ENCODE measurements at places on chromosomes 3 and 15. TPM values are rescaled to one million over a fixed set of nuclear protein-coding genes. Genes with fewer than 3 reads are reported as not detected.

- DNase-seq = no peak
Measured at GRCh38 chr15:69497667-69498066, 45.0 kb downstream of the RPLP1 start.

GRCh38 chr3:74003734-74004133 is 379.0 kb upstream of the PDZRN3 start:
- DNase-seq = no peak

DNA sequence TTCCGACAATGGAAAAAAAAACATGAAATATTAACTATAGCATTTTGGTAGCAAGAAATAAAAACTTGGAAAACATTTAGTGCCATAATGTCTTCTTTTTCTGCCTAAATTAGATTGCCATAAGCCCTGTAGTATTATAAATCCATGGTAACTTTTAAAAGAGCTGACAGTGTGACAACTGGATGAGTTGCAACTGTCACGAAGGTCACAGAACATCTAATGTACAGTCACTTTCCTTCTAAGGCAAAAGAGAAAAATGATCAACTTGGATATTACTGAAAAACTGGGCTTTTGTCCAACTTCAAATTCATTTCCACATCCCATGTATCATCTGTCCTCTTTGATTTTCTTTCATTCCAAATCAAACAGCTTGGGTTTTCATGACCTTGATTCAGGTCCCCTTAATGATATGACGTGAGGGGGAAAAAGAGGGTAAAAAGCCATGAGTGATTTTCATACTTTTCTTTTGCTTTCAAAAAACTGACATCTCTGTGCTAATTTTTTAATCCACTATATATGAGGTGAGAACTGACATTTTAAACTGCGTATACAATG is 602 bp downstream of the CPB1 start:
- no peak for DNase-seq

- no peak for DNase-seq
Measured at GRCh38 chr15:96565266-96565665, 234.8 kb downstream of the NR2F2 start.

GRCh38 chr15:69679623-69680228 is 227.1 kb downstream of the RPLP1 start:
- no peak for DNase-seq

GRCh38 chr3:10547841-10548783 is 42.7 kb upstream of the ATP2B2 start:
- no peak for DNase-seq

DNA sequence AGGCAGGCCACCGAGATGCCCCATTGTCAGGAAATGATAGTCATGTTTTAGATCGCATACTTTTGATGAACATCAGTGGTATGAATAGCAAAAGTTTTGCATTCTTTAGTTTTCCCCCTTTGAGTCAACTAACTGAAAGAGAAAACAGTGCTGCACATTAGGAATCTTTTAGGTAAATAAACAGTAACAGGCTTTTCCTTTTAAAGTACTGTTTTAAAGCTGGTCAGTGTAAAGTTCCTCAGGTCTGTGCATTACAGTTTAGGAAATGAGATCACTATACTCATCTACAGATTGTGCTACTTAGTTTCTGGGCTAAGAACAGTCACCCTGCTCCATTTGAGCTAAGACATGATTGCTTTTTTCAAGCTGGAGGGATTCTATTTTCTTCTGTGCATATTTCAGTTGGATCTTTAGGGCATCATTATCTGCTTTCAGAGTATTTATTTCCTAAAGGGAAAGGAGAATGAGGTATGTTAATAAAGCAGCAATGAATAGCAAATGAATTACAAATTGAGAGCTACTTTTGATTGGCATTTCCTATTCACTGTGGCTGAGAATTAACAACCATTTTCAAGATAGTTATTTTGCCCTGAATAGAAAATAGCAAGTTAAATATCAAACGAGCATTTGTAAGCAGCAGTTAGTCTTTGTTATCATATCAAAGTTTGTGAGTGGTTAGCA is 36.5 kb downstream of the FAM98B start:
- DNase-seq = peak; percentile 49

DNA sequence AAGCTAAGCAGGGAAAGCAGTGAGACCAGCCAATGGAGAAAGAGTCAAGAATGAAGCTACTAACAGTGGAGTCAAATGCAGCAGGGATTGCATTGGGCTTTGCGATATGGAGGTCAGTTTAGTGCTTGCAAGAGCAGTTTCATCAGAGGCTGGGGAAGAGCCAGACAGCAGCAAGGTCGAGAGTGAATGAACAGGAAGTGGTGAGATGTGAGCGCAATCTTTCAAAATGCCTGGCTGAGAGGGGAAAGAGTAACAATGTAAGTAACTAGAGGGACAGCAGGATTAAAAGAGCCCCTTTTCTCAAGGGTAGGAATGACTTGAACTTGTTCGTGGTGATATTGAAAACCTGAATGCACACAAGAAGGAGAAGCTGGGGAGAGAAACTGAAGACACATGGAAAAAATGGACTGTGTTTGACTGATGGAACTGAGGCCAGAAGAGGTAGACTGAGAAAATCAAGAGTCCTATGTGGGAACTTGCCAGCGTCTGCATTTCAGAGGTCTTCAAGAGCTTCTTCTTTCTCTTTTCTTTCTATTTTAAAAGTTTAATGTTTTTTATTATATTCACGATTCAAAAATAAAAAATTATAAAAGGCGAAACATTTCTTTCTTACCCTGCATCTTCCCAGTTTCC is 30.6 kb upstream of the GPR160 start:
- DNase-seq = peak; percentile 11

DNA sequence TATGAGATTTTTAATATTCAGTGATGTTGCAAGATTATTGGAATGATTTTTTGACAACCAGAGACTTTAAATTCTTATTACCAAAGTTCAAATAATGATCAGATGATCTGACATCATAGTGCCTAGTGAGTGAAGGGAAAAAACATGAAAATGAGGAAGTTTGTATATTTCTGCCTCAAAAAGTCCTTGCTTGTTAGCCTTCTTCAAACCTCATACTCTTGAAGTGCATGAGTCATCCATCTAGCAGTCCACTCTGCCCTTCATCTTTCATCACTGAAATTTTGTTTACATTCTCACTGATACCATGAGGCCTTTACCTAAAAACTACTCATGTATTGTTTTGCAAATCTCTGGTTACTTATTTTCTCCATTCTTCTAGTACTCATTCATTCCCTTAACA is 23.9 kb upstream of the OR5H6 start:
- no peak for DNase-seq

DNA sequence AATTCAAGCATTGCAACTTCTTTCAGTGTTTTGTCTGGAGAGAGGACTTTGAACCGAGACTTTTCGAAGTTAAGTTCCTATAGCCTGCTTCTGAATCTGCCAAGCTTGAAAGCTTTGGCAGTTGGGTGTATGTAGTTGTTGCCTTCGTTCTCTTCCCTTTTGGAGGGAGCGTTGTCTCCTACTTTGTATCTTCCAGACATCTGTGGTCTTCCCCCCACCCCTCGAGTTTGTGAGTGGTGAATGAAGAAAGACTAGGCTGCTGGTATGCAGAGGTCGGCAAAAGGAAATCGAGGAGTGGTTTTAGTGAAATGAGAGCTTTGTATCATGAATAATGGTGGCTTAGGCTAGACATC is 1.3 kb downstream of the CTNNB1 start:
- DNase-seq = peak; percentile 57

DNA sequence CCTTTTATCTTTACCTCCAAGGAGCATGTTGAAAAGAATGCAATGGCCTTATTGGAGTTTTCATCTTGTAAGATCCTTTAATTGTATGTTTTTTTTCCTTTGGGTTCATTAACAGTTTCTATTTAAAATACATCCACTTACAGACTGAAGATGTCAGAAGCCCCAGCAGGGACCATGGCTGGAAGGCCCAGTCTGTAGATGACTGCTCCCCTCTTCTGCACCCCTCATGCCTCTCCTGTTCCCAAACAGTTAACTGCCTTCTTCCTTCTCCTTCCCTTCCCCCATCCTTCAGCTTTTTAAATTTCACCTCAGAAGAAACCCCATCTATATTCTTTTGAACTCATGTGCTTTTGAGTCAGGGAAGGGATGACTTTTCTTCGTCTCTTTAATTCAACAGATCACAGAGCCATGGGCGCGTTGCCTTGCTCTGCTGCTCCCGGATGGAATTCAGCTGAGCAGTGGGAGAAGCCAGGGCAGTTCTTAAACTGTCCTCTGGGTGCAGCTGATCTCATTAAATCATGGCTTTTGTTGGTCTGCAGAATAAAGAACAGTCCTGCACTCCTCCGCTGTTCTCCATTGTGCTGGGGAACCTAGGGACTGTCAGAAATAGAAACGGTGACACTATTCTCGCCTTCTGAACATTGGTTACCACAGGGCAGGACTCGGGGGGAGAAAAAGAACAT is 71.5 kb upstream of the EIF1B start:
- DNase-seq = no peak

GRCh38 chr3:99872923-99873254 is 55.2 kb downstream of the CMSS1 start:
- no peak for DNase-seq

DNA sequence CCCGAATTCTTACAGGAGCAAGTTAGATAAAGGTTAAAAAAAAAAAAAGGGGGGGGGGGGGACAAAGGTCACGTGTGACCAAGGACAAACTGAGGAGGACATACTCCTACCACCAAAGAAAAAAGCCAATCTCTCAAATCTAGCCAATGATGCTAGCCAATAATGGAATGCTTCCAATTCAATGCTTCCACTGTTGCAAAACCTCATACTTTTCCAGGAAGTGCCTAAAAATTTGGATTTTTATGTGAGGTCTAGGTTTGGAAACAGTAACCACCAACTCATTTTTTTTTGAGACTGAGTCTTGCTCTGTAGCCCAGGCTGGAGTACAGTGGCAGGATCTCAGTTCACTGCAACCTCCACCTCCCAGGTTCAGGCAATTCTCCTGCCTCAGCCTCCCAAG is 11.4 kb downstream of the MSL2 start:
- DNase-seq = no peak

DNA sequence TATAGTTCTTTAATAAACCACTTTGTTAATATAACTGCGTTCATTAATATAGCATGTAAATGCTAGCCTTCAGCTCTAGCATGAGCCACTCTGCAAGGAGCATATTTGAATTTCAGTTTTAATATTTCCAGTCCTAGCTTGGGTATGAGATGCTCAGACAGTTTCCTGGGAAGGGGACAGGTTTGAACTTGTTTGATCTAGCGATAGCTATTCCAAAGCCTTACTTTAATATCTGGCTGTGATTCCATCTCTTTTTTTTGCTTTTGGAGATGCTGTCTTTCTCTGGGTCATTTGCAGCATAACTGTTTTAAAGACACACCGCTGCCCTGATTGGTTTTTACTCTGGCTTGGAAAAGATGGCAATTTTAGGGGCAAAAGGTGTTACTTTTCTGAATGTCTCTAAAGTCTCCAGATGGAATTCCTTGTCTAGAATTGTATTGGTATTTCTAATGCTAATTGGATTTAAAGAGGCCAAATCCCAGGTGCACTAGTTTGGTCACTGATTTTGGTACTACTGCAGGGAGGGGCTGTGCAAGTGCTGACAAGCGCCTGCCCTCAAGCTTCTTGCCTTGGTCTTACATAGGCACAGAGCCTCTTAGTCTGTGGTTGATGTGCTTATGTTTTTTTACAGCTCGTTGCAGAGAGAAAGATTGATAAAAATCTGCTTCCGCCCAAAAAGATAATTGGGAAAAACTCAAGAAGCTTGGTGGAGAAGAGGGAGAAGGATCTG is 2.8 kb downstream of the NISCH start:
- DNase-seq = no peak

DNA sequence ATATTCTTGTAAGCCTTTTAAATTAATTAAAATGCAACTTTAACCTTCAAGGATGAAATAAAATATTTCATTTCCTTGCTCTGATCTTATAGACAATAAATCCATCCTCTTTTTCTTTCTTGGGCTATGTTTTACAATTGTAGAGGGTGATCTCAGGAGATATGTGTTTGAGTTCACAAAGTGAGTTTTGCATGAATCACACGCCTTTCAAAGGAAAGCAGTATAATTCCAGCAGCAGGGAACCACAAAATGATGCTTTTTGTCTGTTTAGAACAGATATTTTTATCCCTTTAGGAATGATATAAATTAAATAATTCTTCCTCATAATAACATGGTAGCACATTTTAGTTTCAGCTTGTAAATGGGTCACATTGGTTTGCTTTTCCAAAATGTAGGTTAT is 191.2 kb downstream of the SEMA6D start:
- no peak for DNase-seq

TMCO5A gene
- total RNA-seq = not detected

SLC9A9 gene
- 1.3 TPM for total RNA-seq

TTLL13 gene
- not detected for total RNA-seq

NMB gene
- total RNA-seq = 9.8 TPM

SCN11A gene
- not detected for total RNA-seq
